ENCODE measurements at places on chromosomes 6 and 20.
A peak's percentile ranks its signal among the peaks of the same experiment; 100 is the strongest.

DNA sequence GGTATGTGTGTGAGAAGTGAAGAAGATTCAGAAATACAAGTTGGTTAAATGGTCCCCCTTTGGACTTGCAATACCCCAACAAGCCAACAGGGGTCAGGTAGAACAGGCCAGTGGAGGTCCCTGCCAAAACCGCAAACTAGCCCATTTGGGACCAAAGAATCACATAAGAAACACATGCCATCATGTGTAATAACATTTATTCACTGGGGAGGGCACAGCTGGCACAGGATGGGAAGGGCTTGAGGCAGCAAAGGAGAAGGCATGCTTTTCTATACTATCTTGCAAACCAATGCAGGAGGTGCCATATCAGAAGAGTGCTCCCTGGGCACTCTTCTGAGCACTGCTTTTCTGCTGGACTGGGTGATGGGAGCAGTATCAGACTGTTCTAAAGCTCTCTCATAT, 116.1 kb upstream of the TRAF3IP2 start:
- peak; percentile 67 for DNase-seq

DNA sequence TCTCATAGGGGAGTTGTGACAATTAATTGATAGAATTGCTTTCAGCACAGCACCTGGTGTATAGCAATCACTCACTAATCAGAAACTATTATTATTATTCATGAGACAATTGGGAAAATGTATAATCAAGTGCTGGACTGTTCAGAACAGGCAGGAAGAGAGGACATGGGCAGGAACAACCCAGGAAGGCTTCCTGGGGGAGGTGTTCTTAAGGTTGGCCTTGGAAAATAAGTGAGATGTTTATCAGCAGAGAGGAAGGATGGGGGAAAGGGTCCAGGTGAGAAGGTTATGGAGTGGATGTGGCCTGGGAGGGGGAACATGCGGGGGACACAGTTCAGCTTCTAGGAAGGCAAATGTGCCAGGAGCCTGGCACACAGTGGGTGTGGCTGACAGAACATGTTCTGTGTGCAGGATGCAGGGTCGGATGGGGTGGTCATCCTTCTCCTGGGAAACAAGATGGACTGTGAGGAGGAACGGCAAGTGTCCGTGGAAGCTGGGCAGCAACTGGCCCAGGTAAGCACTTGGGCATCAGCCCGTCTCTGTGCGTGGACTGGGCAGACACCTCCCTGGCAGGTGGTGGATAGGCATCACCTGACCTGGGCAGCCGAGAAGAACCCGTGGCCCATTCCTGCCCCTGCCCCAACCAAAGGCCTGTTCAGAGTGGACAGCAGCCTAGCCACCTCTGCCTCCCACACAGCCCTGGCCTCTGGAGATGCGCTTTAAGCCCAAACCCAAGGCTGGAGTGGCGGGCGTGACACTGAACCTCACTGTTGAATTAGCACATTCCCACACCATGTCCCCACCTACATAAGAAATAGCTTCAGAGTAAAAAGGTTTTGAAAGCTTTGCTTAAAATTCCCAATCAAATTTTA, 30.9 kb downstream of the RAB44 start:
- no peak for DNase-seq

GRCh38 chr6:34465531-34466241, at the start of gene PACSIN1:
Gene PACSIN1 (plus strand): TSS chr6:34466076. CDS start chr6:34526306, 60,230 bp downstream.
- no peak for DNase-seq

GRCh38 chr20:32539817-32540675, 45.1 kb downstream of the NOL4L start:
- no peak for DNase-seq

DNA sequence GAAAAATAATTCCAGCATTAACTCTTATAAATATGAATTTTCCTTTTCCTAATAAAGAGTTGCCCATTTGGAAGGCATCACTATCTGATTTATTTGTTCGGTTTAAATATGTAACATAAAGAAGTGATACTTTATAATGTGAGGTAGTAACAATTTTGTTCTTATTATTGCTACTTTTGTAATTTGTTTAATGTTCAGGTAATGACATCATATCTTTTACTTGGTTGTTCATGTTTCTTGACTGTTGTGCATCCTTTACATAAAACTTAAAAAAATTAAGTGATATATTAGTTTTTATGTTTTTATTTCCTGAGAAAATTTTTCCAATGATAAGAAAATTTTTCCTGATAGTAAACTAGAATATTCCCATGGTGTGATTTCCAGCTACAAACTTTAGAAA, 124.6 kb downstream of the AFG1L start:
- DNase-seq, result no peak

DNA sequence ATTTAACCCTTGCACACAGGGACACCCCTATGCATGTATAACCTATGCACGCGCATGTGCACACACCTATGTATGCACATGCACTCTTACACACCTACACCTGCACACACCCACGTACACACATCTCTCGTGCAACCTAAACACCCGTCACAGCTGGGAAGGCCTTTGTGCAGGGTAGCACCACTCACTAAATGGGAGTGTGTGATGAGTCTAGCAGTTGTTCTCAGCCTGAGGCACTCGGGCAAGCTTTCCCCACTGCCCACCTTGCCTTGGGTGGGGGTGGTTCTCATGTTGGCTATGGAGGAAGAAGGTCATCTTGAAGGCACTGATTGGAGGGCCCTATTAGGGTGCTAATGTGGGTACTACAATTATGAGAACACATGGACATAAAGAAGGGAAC, 85.8 kb downstream of the DLL1 start:
- no peak for DNase-seq

DNA sequence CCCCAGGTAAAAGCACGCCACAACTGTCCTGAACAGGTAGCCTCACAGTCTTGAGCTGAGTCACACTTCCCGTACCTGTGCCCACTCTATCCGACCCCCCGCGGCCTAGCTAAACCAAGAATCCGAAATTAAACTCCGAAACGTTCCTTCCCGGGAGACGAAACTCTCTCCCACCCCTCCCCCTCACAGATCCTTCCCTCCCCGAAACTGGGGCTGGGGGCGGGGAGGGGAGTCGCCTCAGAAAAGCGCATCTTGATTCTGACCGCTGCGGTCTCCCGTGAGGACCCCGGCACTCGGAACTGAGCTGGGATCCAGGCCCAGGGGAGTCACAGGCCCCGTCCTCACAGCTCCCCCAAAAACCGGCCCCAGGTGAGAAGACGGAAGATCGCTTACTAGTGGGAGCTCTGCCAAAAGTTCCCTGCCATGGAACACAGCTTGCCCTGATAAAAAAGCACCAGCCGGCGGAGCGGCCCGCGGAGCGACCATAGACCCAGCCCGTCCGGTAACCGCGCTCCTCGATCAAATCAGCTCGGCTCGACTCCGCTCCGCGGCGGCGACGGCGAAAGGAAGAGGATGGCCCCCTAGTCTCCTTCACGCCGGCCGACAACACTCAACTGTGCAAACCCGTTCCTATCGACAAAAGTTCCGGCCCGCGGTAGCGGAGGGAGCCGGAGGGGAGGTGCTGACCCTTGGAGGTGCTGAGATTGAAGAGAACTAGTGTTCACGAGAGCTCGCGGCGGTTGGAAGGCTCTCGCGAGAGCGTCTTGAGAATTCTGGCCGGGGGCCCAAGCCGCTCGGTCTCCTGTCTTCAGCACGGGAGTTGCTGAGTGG, at the start of gene CCNC:
Gene CCNC, minus strand, starts transcription at position 558 of the 831 bp plus-strand sequence. Its CDS starts 133 bp downstream, at position 425.
- peak; percentile 92 for DNase-seq

GRCh38 chr20:37270576-37271420, 9.2 kb upstream of the GHRH start:
- DNase-seq, result peak; percentile 56

DNA sequence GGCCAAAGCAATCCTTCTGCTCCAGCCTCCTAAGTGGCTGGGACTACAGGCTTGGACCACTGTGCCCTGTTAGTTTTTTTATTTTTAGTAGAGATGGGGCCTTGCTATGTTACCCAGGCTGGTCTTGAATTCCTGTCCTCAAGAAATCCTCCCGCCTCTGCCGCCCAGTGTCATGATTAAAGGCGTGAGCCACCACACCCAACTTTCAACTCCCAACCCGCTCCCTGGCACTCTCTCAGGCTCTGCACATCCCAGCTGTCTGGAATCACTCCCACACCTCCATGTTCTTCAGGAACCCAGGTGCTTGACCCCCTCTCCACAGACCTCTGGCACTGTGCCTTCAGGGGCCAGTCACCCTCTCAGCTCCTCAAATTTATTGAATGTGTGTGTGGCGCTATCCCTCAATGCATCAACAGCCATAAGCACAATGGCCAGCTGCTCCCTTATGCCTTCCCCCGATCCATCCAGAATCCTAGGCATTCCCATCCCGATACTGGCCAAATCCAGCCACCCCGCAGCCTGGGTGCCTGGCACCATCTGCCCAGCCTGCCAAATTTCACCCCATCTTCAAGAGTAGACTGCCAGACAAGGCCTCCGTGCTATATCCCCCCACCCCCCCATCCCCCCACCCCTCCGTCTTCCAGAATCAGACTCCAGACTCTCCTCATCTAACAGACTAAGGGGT, 647 bp upstream of the POU5F1 start:
- no peak for DNase-seq

GRCh38 chr6:119738425-119738824, 388.9 kb upstream of the MAN1A1 start:
- no peak for DNase-seq

DNA sequence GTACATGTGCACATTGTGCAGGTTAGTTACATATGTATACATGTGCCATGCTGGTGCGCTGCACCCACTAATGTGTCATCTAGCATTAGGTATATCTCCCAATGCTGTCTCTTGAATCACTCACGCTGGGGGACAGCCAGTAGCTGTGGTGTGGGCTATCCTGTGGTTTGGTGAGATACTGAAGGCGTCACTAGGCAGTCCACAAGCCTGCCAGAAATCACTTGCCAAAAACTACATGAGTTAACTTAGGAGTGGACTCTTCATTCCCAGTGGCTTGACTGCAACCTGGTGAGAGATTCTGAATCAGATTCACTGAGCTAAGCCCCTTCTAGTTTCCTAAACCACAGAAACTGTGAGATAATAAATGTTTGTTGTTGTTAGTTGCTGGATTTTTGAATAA, 191.3 kb downstream of the TSHZ2 start:
- DNase-seq, result peak; percentile 92

DNA sequence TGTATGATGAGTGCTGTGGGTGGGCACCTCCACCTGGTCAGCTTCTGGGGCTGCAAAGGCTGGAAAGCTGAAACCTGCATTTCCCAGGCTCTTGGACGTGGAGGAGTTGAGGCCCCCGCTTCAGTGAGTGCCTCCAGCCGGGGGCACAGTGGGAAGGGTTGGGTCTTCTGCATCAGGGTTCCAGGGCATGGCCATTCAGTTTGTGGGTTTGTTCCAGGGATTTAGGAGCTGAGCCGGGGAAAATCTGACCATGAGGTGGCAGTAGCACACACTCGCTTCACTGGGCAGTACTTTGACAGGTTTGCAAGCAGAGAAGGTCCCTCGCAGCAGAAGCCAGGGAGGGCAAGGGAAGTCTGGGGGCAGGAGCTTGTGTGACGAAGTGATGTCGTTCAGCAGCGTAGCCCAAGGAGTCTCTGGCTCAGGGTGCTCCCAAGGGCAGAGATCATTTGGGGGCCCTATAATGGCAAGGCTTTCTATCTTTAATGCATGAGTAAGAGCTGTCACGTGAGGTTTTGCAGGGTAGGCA, 69.5 kb upstream of the SULF2 start:
- DNase-seq, result no peak

DNA sequence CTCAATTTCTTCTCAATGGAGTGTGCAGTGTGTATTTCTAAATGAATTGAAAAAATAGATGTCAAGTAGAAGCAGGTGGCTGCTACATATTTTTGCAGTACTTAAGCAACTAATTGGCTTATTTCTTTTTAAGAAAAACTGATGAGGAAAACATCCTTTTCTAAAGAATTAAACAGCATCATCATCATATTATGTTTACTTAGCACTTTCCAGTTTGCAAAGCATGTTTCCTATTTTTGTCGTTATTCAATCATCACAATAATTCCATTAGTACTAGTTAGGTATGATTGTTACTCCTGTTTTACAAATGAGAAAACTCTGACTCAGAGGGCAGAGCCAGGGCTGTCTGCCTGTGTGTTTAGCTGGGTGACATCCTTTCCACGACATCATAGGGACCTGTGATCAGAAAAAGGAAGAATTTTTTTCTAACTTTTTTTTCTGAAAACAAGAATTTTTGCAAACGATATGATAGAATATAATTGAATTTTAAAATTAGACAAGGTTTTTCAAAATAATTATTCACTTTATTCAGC, 22.7 kb upstream of the BMP6 start:
- DNase-seq, result no peak

GRCh38 chr6:89630488-89630887, 8.1 kb downstream of the LYRM2 start:
- no peak for DNase-seq

DNA sequence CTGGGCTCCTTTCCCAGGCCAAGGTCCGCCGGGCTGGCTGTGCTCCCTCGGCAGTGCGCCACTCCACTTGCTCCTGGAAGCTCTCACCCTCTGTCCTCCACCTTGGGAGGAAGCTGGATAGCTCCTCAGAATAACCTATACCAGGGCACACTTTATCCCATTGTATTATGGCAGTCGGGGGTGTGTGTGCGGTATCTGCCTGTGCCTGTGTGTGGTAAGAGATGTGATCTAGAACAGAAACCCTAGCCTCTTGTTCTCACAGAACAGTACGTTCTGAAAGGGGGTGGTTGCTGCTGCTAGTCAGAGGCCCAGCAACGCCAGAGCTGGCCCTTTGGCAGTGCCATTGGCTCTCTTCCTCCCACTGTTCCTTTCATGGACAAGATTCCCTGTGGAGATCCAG, 168.4 kb downstream of the TBXT start:
- no peak for DNase-seq

DNA sequence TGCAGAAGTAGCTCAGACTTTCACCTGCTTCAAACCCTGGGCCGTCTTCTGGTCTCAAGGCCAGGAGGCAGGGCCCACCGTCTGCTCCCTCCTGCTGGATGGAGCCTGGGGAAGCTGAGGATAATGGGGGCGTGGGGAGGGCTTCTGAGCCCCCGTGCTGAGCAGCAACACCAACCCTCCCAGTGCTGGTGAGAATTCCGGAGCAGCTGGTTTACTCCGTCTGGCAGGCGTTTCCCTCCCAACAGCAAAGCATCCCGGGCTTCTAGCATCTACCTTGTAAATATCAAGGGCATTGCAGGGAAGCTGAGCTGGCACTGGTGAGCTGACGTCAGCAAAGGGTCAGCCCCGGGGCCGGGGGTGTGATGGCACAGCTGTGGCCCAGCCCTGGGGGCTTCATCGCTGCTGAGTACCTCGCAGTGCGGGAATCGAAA, 16.8 kb upstream of the CHRNA4 start:
- no peak for DNase-seq

DNA sequence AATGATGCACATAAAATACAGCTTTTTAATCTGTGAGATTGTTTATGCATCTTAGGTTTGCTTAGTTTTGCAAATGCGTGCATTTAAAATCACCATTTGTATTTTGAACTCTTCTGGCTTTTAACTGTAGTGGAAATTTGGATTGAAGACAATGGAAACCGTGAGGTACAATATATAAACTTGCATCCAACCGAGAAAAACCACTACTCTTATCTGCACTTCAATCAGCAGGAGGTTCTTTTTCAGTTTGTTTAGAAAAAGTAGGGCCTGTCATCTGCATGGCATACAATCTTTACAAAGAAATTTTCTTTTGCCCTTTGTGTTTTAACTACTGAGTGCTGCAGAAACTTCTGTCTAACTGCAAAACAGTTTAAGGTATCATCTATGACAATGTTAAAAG, 132.8 kb downstream of the LAMA2 start:
- no peak for DNase-seq
